ENCODE measurements at places on chromosomes 12 and 14.
A peak's percentile ranks its signal among the peaks of the same experiment; 100 is the strongest.

GRCh38 chr14:84591827-84592445 lies 938.0 kb upstream of the FLRT2 start:
- no peak for DNase-seq

DNA sequence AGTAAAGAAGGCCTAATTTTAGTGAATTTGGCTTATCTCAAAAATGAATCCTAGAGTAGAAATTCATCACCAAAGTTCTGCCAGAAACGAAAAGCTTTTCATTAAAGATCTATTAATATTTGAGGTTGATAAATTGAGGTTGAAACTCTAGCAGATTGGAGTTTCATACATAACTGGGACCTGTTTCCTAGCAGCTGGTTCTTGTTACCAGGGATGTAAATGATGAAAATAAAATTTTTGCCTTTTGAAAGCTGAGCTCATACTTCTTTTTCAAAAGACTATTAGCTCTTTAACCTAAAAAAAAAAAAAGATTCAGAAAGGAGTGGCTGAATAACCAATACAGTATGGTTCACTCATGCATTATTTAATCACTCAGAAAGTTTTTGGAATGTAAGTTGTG lies 98.3 kb downstream of the PTGER2 start:
- no peak for DNase-seq

DNA sequence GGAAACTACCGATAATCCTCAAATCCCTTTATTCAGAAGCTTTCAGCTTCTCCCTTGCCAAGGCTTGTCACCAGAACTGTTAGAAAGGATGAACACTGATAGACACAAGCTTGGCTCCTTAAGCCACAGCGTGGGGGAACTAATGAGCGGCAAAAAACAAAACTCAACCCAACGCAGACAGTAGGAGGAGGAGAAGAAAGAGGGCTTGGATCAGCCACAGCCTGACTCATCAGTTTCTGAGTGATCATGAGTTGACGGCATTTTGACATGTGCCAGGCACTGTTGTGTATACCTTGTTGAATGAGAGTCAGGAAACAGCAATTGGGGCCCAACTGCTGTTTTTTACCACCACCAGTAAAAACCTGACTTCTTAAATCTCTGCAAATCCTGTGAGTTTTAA lies 23.7 kb downstream of the PLXNC1 start:
- peak; percentile 88 for DNase-seq

- DNase-seq, result no peak
These were observed 43.3 kb downstream of the ADCK1 start for GRCh38 chr14:77843195-77843594.

DNA sequence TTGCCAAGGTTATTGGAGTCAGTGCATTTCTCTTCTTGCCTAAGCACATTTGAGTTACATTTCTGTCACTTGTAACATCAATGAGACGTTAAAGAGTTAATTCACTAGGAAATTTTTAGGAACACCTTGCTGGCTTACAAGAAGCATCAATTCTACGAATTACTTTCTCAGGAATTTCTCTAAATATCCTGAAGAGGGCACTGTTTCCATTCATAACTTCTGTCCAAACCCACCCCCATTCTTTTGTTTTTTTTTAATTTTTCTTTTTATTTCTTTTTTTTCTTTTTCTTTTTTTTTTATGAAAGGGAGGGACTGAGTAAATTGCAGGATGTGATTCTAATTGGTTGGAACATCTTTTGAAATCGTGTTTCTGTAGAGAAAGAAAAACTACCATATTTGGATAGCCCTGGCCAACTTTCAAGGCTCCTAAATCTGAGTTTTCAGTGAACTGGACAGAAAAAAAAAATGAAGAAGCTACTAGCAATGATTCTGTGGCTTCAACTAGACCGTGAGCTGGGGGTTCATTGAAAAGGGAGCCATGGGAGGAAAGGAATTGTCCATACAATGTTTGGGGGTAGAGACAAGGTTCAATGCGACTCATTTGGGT lies 285.3 kb downstream of the DAD1 start:
- DNase-seq, result peak; percentile 7

DNA sequence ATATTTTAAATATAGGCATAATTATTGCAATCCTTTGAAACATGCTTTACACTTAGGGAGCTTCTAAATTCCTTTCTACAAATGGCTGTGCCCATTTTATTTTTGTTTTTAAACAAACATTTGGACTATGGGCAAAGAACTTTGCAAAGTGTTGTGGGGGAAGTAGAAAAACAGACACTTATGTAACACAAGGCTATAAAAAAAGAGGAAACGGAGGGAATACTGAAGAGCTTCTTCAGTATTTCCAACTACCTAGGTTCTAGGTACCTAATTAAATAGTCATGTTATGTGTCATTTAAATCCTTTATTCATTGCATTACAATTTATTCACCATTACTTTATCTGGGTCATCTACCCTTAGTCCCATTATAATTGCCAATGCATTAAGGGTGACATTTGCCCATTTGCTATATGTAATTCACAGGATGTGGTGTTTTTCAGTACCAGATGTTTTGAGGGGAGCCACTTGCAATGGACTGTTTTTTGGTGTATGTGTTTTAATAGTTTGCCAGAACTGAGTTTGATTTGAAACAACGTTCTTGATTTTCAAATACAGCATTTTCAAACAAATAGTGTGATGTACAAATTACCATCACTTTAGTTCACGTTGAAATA lies 1.5 kb upstream of the MSRB3 start:
- DNase-seq, result no peak

DNA sequence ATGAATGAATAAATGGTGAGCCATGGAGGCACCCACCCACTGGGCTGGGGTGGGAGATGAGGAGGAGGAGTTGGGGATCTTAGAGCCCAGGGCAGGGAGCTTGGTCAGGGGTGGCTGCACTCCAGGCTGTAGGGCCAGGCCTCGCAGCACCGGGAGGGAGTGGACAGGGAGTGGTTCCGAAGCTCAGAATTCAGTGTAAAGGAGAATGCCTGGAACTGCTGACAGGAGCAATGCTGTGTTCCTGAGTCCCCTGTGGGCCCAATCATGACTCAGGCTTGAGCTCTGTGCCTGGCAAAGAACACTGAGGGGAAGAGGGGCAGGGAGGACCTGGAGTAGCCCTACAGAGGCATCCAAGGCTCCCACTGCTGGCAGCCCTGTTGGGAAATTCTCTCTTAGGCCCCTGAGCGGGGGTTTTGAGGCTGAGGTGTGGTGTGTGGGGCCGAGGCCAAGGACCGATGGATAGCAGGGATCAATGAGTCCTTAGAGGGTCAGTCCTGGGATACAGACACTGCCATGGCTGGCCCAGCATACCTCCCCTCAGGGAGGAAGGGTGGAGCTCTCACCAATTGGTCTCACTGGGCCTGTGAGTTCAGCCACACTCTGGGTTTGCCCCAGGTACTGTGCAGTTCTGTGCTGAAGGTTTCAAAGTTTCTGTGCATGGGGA lies 9.5 kb upstream of the RABGGTA start:
- DNase-seq, result no peak

DNA sequence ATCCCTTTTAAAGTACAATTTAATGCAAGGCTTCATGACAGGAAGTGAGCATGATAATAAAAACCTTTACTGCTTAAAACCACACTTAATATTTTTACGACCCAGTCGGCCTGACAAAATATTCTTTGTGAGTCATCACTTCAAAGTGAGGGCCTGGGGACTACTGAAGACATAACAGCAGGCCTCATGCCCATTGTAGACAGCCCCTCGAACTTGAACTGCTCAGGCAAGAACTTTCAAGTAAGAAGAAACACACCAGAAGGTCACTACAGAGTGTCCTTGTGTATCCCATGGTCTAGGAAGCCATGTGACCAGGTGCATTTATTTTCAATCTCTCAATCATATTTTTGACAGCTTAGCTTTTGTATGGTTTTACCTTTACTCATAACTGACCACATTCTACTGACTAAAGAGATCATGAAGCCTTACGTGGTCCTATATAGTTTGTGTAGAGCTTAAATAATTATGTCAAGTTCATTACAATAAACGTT lies 61.4 kb upstream of the MANSC4 start:
- peak; percentile 60 for DNase-seq

- DNase-seq, result no peak
These were observed 122.5 kb upstream of the MAX start for GRCh38 chr14:65224799-65225198.

GRCh38 chr12:99059824-99060511 lies 414.9 kb downstream of the APAF1 start:
- no peak for DNase-seq
